ENCODE measurements at places on chromosomes 6 and 20. TPM values are rescaled to one million over a fixed set of nuclear protein-coding genes. Genes with fewer than 3 reads are reported as not detected.

The SASH1 gene
- total RNA-seq: 0.44 TPM

The PPP1R11 gene
- 51.3 TPM for total RNA-seq

The TRIM10 gene
- 0.38 TPM for total RNA-seq

The CCDC170 gene
- not detected for total RNA-seq

The SNAP91 gene
- total RNA-seq: not detected

The GLP1R gene
- not detected for total RNA-seq

The SYNDIG1 gene
- not detected for total RNA-seq

The PGC gene
- total RNA-seq: not detected

The CDH26 gene
- 1.6 TPM for total RNA-seq

The C20orf141 gene
- not detected for total RNA-seq

The DNAAF9 gene
- 2.2 TPM for total RNA-seq

The DDO gene
- total RNA-seq: not detected

The EYA2 gene
- not detected for total RNA-seq

The SLPI gene
- total RNA-seq: not detected

The ELOVL2 gene
- total RNA-seq: not detected

The CCN6 gene
- 0.70 TPM for total RNA-seq

The TRPC4AP gene
- 45.8 TPM for total RNA-seq

The SPATS1 gene
- not detected for total RNA-seq

The CCHCR1 gene
- total RNA-seq: 50.5 TPM

The PROKR2 gene
- total RNA-seq: not detected

The VIP gene
- total RNA-seq: not detected

The IPCEF1 gene
- 14.2 TPM for total RNA-seq

The UBE2C gene
- 192 TPM for total RNA-seq

The TFAP2D gene
- not detected for total RNA-seq

The MLIP gene
- total RNA-seq: not detected

The GPLD1 gene
- 0.19 TPM for total RNA-seq

The PLCB4 gene
- total RNA-seq: not detected

The MLN gene
- total RNA-seq: not detected

The FLOT1 gene
- total RNA-seq: 226 TPM

The MARCKS gene
- total RNA-seq: 0.15 TPM

The NKAIN4 gene
- total RNA-seq: not detected

The CYP39A1 gene
- total RNA-seq: not detected

The RIOK1 gene
- 38.7 TPM for total RNA-seq

The DNAH8 gene
- 0.22 TPM for total RNA-seq

The TBX18 gene
- total RNA-seq: not detected

The EYA4 gene
- total RNA-seq: not detected

All from activated CD4-positive, alpha-beta memory T cell treated with anti-CD3 and anti-CD28 coated beads for 36 hours (primary cell).